Stimulated activated CD4-positive, alpha-beta T cell treated with anti-CD3 and anti-CD28 coated beads, Interleukin-4, amount 100 ng/mL, for 24 hours (primary cell): ENCODE measurements at places on chromosomes 11 and 22.

DNA sequence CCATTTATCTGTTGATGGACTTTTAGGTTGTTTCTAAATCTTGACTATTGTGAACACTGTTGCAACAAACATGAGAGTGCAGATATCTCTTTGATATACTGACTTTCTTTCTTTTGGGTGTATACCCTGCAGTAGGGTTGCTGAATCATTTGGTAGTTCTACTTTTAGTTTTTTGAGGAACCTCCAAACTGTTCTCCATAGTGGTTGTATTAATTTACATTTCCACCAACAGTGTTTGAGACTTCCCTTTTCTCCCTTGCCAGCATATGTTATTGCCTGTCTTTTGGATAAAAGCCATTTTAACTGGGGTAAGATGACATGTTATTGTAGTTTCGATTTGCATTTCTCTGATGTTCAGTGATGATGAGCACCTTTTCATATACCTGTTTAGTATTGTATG lies 330.0 kb downstream of the DDX10 start:
- no peak for DNase-seq

DNA sequence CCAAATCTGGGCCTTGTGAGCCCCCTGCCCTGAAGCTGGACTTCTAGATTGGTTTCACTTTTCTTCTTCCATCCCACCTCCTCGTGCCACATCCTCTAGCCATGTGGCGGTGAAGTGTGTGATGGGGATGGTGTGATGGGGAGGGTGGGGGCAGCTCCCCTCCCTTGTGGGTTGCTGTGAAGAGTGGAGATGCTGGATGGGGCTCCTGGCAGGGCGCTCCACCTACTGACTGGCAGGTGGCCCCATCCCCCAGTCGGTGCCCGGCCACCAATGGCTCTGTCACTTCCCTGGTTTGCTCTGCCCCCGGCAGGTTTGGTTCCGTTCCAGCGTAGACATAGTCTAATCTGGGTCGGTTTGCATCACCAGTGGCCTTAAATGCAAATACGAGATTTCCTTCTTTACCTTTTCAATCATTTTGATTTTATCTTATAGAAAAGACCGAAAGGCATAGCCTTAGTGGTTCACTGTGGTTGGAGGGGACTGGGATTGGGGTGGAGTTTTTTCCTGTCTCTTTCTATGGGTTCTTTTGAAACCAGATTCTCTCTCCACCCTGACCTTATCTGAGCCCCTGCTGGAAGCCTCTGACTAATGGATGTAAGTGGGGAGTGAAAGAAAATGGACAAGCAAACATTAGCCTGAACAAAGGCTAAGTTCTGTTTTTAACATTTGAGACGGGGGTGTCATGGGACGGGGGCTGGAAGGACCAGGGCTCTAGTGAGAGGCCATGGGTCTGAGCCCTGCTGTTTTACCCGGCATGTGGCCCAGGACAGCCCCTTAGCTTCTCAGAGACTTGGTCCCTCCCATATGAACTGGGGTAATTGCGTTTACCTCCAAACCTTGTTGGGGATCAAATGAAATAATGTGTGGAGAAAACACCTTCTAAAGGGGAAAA lies 149.3 kb downstream of the CACNA1I start:
- no peak for DNase-seq

- DNase-seq, result no peak
Observed at GRCh38 chr11:36933481-36933880, 335.4 kb upstream of the RAG2 start.

DNA sequence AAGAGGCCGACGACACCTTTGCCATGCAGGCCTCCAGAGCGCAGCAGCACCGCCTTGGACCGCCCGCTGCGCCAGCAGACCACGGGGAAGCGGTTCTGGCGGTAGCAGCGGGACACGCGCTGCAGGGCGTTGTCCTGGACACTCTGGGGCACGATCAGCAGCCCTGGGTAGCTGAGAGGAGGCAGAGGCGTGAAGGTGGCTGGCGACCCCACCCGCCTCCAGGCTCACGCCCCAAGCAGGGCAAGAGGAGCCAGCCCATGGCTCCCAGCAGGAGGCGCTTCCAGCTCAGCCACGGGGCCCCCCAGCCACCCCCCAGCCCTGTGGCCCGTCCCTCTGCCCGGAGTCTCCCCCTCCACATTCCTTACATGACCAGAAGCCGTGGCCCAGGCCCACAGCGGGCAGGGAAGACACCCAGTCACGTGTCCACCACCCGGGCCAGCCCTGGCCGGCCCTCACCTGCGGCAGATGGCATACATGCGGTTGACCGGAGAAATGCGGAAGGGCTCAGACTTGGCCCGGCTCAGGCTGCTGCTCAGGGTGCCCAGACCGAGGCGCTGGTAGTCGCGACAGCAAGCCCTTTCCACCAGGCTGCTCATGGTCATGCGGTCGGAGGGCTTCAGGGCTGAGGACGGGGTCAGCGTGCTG lies 15.2 kb downstream of the SBF1 start:
- no peak for DNase-seq

DNA sequence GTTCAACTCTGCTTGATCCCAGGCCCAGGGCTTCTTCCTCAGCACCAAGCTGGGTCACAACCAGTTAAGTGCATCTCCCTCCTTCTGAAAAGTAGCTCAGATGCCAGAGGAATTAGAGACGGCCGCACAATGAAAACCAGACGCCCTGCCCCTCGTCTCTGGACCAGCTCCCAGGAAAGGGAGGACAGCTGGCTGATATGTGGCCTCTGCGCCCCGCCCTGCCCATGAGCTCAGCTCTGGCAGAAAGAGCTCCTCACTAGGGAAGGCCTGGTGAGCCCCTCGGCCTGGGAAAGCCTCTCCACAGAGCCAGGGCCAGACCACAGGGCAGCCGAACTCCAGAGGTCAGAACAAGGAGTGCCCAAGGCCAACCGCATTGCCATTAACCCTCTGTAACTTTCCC lies 18.1 kb upstream of the SCGB1A1 start:
- DNase-seq, result no peak

DNA sequence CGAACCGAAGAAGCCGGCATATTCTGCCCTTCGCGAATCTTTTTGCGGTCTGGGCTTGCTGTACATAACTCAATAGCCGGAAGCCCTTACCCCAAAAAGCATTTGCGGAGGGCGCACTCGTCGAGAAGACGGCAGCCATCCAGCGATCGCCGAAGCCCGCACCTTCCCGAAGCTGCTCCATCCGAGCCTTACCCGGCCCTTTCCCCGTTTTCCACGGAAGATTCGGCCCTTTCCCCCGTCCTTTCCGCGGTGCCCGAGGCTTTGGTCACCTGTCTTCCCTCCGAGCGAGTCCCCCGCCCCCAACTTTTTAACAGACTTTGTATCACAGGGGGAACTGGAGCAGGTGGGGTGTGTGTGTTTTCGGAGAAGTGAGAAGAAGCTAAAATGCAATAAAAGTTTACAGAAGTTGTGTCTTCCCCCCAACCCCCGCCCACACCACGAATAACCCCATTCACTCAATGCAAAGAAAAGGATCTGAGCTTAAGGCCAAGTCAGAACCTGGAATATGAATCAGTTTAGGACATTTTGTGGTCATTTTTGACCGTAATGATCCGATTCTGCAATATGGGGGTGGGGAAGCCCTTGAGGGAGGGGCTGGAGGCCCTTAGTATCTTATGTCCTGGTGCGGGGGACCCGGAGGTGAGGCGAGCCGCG lies 99.0 kb upstream of the HSD17B12 start:
- no peak for DNase-seq

DNA sequence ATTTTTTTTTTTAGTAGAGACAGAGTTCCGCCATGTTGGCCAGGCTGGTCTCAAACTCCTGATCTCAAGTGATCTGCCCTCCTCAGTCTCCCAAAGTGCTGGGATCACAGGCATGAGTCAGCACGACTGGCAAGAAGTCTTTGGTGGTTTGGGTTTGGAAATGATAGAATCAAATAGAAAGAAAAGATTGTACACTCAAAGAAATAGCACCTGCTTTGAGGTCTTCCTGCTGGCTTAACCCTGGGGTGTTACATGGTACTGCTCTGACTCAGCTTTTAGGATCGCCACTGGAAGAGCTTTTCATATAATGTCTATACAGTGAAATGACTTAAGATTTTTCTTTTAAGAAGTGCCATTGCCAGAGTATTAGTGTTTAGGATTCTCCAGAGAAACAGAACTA lies 50.2 kb downstream of the JAM3 start:
- DNase-seq, result no peak

DNA sequence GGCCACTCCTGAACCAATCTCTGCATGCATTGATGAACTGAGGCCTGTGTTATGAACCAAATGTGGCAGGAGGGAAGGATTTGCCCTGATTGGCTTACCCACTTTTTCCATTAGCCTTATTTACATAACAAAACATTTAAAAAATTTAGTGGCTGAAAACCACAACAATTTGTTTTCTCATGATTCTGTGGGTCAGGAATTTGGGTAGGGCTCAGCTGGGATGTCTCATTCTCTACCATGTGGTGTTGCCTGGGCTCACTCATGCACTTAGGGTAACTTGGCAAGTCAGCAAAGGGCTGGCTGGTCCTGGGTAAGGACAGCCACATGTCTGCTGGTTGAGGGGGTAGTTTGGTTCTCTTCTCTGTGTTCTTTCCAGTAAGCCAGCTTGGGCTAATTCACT lies 35.1 kb upstream of the CYP2R1 start:
- no peak for DNase-seq

GRCh38 chr11:108218455-108218854 lies 4.0 kb downstream of the NPAT start:
- no peak for DNase-seq
